Stimulated activated CD8-positive, alpha-beta memory T cell treated with anti-CD3 and anti-CD28 coated beads, Interleukin-7, amount 100 ng/mL, for 1 hour (primary cell): ENCODE measurements at places on chromosomes 12 and 14.

- DNase-seq = no peak
Measured at GRCh38 chr14:33756833-33757232, 194.0 kb downstream of the EGLN3 start.

DNA sequence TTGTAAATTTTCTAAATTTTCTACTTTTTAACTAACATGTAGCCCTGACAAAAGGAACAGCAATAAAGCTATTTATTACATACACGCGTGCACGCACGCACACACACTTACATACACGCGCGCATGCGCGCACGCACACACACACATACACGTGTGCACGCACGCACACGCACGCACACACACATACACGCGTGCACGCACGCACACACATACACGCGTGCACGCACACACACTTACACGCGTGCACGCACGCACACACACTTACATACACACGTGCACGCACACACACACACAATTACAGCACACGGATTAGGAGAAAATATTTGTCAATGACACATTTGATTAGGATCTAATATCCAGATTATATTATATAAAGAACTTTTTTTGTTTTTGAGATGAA, 27.9 kb downstream of the DHX37 start:
- DNase-seq = no peak

DNA sequence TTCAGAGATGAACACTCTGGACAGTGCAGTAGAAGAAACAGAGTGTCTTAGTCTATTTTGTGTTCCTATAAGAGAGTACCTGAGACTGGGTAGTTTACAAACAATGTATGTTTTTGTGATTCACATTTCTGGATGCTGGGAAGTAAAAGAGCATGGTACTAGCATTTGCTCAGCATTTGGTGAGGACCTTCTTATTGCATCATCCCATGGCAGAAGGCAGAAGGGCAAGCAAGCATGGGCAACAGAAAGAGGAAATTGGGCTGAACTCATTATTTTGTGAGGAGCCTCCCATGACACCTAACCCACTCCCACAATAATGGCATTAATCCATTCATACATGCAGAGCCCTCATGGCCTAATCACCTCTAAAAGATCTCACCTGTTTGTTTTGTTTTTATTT, 8.0 kb downstream of the ANKS1B start:
- DNase-seq = no peak

DNA sequence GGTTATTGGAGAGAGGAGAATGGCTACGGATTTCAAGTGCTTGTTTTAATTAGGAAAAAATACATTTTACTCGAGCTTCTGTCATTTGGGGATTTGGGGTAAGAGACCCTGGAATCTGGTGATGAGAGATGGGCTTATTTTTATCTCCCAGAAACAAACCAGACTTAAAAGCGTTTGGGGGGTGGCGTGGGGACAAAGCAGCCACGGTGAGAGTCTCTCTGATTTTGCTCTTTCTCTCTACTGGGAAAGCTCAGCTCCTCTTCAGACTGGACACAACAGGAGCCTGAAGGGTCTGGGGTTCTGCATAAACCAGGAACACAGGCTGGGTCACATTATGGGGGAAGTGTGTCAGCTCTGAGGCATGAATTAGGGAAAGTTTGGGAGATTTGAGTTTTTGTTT, 3.8 kb downstream of the VSX2 start:
- no peak for DNase-seq

- no peak for DNase-seq
Measured at GRCh38 chr12:6592087-6592486, 15.1 kb downstream of the CHD4 start.

- DNase-seq = no peak
Measured at GRCh38 chr14:70152704-70153103, 36.0 kb downstream of the SLC8A3 start.

DNA sequence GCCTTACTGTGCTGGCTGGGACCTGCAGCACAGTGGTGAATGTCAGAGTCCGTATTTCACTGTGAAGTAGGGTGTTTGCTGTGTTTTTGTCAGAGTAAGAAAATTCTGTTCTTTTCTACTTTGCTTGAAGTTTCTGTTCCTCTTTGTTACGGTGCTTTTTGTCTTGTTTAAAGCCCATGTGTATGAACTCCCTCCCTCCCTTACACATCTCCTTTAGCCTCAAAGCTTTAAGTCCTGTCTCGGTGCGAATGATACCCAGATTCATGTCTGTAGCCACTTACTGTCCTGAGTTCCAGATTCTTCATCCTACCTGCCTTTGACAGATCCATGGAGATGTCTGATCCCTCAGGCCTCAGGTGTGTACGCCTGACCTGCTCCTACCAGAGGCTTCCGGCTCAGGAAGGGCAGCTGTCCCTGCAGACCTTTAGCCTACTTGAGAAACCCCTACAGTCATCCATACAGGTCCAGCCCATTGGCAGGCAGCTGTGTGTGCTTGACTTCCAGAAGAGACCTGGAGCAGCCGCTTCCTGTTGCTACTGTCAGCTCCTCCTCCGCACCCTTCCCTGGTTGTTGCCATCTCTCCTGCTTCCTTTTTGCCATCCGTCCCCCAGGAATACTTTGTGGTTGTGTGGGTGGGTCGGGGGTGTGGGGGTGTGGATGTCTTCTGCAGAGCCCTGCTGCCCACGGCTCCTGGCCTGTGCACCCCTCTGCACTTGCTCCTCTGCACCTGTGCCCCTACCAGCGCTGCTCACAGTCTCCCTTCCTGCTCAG, 72.9 kb downstream of the DDX51 start:
- DNase-seq = no peak

DNA sequence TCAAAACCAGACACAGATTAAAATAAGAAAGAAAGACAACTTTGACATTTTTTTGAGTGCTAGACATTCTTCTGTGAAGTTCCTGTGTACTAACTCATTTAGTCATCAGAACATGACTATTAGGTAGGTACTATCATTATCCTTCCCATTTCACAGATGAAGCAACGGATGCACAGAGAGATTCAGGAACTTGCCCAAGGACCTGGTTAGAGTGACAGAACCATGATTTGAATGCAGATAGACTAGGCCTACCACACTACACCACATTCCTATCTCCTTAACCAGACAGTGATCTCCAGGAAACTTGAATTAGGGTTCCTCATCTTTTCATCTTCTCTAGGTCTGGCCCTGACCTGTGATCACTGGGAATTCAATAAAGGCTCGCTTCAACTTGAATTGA, 54.4 kb upstream of the MED13L start:
- DNase-seq = no peak

DNA sequence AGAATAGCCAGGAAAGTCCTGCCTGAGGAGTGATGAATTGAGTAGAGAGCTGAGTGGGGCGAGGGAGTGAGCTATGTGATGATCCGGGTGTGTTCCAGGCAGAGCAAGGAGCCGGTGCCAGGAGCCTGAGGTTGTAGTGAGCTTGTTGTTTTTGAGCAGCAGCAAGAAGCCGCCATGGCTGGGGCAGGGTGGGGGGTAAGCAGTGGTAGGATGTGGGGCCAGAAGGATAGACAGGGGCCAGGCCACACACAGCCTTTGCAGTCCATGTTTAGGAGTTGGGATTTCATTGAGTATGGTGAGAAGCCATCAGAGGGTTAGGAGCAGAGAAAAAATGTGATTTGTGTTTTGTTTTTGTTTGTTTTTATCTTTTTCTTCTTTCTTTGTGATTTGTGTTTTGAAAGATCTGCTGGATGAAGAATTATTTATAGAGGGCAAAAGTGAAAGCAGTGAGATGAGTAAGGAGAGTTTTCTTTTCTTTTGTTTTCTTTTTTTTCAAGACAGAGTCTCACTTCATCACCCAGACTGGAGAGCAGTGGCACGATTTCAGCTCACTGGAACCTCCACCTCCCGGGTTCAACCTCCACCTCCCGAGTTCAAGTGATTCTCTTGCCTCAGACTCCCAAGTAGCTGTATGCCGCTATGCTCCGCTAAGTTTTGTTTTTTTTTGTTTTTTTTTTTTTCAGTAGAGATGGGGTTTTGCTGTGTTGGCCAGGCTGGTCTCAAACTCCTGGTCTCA, 92.3 kb upstream of the BCAT1 start:
- DNase-seq = no peak

GRCh38 chr14:94769391-94770250, at the start of gene GSC:
TSS of gene GSC (minus strand) at chr14:94770113. CDS start at chr14:94770015, 98 bp downstream.
- no peak for DNase-seq

DNA sequence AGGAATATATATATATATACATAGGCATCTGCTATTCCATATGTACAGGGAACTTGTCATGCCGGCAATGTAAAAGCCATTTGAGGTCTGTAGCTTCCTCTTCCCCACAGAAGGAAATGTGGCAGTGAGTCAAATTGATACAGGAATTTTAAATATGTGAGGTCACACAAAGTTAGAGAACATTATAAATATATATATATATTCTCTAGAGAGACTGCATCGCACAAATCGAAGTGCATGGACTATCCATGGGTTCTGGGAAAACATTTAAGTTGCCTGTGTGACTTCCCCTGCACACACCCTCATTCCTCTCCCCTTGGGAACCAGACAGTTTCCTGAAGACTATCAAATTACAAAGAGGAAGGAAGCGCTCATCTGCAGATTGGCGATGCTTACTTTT, 100.9 kb upstream of the CCDC91 start:
- no peak for DNase-seq

GRCh38 chr12:130227641-130228040, 65.4 kb downstream of the FZD10 start:
- DNase-seq = no peak

DNA sequence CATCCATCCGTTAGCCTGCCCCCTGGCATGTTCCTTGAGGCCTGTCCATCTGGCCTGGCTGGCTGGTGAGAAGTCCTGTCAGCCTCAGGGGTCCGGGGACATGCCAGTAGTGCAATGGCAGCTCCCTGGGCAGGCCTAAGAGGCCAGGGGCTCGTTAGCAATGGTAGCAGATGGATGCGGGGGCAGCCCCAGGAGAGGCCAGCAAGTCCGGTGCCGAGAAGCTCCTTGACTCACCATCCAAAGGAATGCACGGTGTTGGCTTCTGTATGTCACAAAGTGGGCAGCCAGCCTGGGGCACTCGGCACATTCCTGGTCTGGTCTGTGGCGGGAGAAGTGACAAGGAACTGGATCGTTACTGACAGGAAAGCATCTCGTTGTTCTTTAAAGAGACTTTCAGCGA, 319.9 kb downstream of the CACNA1C start:
- DNase-seq = no peak

DNA sequence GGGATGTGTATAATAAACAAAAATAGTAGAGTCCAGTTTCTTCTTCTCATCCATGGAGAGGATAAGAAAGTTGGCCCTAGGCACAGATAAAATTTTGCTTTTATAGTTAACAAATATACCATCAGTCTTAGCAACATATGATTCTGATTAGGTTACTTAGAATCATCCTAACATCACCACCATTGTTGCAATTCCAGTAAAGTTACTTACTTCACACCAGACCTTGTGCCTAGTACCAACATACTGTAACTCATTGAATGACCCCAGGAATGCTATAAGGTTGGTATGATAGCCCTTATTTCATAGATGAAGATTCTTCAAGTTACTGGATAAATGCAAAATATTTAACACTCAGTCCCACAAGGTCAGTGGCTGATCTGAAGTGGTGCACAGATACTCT, 183.8 kb upstream of the ATP2B1 start:
- no peak for DNase-seq

GRCh38 chr14:32650030-32650429, 288.6 kb upstream of the NPAS3 start:
- DNase-seq = no peak

DNA sequence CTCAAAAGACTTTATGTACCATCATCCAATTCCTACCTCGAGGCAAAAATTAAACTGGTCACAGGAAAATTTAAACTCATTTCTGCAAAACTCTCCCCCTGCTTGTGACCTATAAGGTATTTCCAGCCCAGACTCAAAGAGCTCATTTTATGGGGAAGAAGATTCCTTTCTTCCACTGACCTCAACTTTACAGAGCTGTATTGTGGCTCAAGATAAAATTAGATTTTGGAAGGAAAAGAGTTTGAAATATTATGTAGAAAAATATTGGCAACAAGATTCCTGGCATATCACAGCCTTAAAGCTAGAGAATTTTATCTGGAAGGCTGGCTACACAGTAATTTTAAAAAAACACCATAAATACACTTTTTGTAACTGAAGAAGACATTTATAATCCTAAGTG, 91.7 kb downstream of the STXBP6 start:
- no peak for DNase-seq

GRCh38 chr14:105087308-105087962, 22.2 kb upstream of the GPR132 start:
- DNase-seq = no peak

- no peak for DNase-seq
Measured at GRCh38 chr14:66717561-66718140, 209.7 kb downstream of the GPHN start.

DNA sequence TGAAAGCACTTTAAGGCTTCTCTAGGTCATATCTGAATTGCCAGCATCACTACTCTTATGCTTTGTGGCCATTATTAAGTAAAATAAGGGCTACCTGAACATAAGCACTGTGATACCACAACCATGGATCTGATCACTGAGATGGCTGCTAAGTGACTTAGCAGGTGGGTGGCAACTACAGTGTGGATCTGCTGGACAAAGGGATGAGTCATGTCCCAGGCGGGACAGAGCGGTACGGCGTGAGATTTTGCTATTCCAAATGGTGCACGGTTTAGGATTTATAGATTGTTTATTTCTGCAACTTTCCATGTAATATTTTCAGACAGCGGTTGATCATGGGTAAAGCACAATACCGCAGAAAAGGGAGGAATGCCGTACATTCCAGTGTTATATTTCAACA, 39.4 kb downstream of the MLXIP start:
- no peak for DNase-seq

- no peak for DNase-seq
Measured at GRCh38 chr12:8081251-8081920, 688 bp upstream of the NECAP1 start.

GRCh38 chr12:48175613-48176416, 7.6 kb upstream of the CCDC184 start:
- no peak for DNase-seq

DNA sequence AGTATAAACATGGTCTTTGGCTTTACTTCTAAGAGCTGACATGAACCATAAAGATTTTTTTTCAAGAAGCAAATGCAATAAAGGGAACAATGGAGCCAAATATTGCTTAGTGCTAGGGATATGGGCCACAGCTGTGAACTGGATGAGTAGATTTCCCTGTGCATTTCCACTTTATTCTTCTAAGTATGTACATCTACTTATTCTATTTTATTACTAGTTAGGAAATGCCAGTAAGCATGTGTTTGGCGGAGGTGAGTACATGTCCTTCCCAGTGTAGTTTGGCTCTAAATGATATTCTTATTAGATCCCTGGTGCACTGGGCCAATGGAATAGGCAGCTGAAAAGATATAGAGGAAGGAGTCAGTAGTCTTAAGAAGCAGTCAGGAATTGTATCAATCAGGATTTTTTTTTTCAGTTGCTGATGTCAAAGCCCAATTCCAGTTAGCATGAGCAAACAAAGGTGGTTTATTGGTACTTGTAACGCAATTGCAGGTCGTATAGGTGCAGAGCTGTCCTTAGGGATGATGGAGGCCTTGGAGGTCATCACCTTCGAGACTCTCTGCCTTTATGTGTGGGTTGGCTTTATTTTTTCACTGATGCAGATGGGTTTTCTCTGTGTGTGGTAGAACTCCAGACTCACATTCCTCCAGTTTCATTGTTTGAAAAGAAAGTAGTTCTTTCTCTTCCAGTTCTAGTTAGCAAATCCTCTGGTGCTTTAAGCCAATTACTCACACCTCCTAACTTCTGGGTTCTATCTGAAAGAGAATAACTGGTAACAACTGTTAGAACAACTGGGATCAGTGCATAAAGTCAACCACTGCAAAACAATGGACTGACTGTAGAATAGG, 139.0 kb upstream of the LRIG3 start:
- DNase-seq = no peak
